ENCODE measurements at places on chromosomes 2 and 18.

- DNase-seq = no peak
These were observed 126.1 kb downstream of the FAM161A start for GRCh38 chr2:61727746-61728145.

- DNase-seq = no peak
These were observed 61.6 kb downstream of the ICOS start for GRCh38 chr2:203997980-203998809.

GRCh38 chr2:17747684-17748452, 5.7 kb downstream of the SMC6 start:
- DNase-seq = no peak

DNA sequence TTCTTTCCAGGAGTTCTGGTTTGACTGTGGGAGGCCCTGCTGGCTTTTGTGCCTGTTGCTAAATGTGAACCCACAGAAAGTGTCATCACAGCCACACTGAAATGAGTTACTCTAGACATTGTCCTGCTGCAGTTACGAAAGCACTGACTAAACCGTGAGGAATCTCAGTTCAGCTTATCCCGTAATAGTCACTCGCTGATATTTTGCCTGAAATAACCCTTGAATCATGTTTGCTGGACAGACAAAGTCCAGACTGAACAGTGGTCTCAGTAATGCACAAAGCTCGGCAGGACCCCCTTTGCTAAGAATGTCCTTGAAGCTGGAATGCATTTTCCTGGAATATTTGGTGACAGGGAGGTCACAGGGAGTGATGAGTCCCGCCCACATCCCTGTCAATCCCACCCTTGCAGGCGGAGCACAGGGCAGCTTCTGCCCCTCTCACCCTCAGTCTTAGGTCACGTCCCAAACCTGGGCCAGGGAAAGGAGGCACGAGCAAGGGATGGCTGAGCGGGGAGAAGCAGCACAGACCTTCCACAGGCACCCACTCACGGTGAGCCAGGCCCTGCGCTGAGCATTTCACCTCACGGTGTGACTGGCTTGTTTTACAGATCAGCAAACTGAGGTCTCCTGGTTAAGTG, 53.4 kb downstream of the ADI1 start:
- DNase-seq = no peak

DNA sequence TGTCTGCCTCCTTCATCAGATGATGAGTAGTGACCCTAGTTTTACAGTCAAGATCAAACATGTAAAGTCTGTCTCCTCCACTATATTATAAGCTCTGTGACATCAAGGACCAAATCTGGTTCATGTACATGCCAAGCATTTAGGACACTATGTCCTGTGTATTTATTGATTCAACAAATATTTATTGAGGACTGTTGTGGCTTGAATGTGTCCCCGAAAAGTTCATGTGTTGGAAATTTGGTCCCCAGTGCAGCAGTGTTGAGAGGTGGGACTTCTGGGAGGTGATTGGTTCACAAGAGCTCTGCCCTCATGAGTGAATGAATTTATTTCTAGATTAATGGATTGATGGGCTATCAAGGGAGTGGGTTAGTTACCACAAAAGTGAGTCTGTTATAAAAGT, 46.6 kb upstream of the FRZB start:
- no peak for DNase-seq

DNA sequence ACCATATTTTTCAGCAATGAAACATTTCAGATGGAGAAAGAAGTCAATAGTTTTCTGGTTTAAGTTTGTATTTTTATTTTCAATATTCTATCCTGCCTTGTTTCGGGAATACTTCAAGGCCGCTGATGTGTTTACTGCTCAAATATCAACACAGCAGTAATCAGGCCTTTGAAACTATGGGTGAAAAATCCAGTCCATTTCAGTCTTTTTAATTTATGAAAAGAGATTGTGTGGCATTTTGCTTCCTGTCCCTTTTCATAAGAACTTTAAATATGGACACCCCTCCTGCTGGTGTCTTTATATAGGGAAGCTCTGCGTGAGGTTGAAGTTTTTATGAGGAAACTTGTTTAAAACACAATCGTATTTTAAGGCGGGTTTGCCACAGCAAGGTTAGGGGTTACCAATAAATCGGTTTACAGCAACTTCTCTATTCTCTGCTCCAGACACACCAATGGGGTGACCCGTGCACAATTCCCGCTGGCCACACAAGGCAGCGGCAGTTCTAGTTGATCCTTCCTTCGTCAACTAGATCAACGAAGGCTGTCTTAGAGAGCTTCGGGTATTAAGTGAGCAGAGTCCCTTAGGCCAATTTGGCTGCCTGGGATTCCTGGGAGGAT, 1.2 kb upstream of the TANC1 start:
- DNase-seq = no peak

- DNase-seq = no peak
These were observed 287.3 kb upstream of the NCKAP5 start for GRCh38 chr2:133855526-133855925.

DNA sequence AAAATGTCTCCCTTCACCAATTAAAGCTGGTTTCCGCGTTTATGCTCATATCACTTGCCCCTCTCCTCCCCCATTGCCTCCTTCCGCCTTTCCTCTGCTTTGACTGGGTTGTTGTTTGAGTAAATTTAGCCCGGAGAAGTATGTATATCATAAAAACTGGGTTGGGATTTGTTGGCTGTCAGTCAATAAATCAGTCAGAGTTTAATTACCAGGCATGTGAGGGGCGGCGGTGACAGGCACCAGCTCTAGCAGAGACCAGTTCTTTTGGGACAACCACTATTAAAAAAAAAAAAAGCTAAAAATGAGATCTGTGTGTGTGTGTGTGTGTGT, 382.4 kb upstream of the SMIM21 start:
- DNase-seq = no peak

- DNase-seq = peak; percentile 53
These were observed at the start of gene SCN7A for GRCh38 chr2:166494140-166494624. Gene SCN7A, minus strand, starts transcription at chr2:166494249. Its CDS starts 16,553 bp downstream, at chr2:166477696.

DNA sequence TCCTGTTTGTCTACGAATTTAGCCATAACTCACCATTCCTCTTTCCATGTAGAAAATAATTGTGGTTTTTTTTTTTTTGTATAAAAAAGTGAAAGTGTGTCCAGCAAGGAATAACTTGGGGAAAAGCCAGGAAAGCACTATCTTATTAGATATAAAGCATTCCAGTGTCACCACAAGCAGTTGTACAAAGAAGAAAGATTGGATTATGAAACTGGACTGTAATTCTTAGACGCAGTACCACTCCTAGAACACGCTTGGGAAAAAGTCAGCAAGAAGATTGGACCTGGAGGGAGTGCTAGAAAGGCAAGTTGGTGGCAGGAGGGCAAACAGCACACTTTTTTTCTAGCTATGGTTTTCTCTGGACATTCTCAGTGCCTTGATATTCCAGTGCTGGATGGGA, 186.7 kb downstream of the PARD3B start:
- DNase-seq = no peak

GRCh38 chr2:47214990-47215389, 59.9 kb upstream of the STPG4 start:
- no peak for DNase-seq

GRCh38 chr18:48815581-48816324, 135.0 kb downstream of the SMAD7 start:
- no peak for DNase-seq

- DNase-seq = no peak
These were observed 80.9 kb downstream of the PTRHD1 start for GRCh38 chr2:24712296-24712695.

DNA sequence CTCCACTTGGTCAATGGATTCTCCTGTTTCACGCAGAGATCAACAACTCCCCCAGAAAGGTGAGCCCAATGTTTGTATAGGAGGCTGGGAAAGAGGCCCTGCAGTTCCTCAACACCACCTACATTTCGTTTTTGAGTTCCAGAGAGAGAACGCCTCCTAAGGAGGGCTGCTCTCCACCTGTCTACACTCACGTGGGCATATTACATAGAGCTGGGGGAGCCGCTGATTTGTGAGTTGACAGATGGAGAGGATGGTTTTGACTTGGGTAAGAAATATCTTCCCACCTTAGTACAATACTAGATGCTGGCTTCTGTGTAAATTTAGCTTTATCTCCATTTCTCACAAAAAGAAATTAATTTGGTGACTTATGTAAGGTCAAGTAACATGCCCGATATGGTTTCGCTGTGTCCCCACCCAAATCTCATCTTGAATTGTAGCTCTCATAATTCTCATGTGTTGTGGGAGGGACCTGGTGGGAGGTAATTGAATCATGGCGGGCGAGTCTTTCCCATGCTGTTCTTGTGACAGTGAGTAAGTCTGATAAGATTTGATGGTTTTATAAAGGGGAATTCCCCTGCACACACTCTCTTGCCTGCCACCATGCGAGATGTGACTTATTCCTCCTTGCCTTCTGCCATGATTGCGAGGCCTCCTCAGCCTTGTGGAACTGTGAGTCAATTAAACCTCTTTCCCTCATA, 274.5 kb upstream of the PXDN start:
- no peak for DNase-seq
